Right renal pelvis (tissue), 4 donors: ENCODE measurements at places on chromosomes 1 and 21. TPM values are rescaled to one million over a fixed set of nuclear protein-coding genes. Genes with fewer than 3 reads are reported as not detected.

DNA sequence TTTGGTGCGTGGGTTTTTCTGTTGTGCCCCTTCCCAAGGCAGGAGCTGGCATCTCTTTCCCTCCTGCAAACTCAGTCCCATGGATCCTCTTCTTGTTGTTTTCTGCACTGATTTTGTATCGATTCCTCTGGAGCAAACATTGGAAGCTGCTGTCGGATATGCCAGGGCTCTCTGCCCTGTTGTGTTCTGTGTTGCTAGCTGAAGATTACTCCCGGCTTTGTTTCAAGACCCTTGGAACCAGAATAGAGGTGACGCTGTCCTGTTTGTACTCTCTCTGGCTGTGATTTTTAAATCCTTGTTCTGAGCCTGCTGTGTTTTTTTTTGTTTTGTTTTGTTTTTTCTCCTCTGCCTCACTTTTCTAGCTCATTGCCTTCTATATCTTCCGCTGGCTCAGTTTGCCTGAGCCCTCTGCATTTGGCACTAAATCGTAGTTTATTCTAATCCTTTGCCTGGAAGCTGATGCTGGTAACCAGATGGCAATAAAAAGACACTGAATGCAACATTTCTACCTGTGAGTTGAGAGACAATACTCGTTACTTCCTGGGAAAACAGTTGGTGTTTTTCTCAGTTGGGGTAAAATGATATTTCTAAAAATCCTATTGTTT is 67.0 kb downstream of the BACH1 start:
- DNase-seq: no peak

- no peak for DNase-seq
Measured at GRCh38 chr1:13749543-13750341, 49.8 kb downstream of the PRDM2 start.

GRCh38 chr1:58827298-58827697 is 43.5 kb upstream of the JUN start:
- DNase-seq: no peak

Gene WDTC1
- 47.2 TPM for polyA plus RNA-seq

DNA sequence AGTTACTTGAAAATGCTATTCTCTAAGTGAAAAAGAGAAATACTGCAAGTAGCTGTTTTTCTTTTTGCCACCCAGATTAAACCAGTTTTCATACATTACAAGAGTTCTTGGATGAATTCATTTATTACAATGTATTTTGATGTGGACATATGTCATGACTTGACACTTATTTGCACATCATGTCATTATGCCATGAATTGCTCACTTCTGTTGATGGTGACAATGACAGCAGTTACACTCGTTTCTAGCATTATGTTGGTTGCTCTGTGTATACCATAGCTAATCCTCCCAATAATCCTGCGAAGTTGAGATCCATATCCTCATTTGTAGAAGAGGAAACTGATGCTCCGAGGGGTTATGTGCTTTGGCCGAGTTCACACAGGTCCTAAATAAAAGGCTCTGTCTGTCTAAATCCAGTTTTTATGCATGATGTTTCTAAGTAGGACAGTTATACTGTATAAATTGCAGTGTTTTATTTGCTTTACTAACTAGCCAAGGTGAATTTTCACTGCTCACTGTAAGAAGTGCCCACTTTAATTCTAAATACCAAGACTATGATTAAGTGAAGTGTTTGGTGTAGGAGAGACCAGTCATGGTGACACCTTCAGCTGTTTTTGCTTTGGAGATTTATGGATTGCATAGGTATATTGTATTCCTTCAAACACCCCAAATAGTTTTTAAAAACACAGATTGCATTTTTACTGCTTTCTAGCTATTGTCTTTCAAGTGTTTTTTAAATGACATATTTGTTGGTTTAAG is 56.7 kb downstream of the PRDM2 start:
- no peak for DNase-seq

DNA sequence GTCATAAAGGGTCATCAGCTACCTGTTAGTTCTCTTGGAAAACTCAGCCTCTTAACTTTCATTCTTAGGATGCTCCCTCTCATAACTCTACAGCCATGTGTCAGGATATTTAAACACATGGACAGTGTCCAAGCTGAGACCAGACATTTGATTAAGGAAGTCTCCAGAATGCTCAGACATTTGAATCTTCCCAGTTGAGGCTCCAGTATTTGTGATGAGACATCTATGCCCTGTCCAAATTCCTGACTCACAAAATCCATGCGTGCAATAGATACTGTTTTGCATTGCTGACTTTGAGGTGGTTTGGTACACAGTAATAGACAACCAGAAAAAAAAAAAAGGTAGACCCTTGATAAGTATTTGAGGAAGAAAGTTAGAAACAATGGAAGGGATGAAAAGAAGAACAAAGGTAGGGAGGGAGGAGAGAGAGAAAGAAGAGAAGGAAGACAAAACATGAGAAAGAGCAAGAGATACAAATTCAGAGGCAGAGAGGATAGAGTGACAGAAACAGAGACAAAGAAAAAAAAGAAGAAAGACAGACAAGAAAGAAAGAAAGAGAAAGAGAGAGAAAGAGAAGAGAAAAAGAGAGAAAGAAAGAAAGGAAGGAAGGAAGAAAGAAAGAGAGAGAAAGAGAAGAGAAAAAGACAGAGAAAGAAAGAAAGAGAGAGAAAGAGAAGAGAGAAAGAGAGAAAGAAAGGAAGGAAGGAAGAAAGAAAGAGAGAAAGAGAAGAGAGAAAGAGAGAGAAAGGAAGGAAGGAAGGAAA is 275.5 kb upstream of the PRMT6 start:
- DNase-seq: no peak
